ENCODE measurements at places on chromosomes 13 and 19.

- DNase-seq = no peak
These were observed 79.8 kb upstream of the TNFSF11 start for GRCh38 chr13:42494157-42494556.

GRCh38 chr13:93736909-93737308 lies 510.3 kb downstream of the GPC6 start:
- no peak for DNase-seq

- no peak for DNase-seq
These were observed 84.4 kb downstream of the GADD45B start for GRCh38 chr19:2560369-2560768.

DNA sequence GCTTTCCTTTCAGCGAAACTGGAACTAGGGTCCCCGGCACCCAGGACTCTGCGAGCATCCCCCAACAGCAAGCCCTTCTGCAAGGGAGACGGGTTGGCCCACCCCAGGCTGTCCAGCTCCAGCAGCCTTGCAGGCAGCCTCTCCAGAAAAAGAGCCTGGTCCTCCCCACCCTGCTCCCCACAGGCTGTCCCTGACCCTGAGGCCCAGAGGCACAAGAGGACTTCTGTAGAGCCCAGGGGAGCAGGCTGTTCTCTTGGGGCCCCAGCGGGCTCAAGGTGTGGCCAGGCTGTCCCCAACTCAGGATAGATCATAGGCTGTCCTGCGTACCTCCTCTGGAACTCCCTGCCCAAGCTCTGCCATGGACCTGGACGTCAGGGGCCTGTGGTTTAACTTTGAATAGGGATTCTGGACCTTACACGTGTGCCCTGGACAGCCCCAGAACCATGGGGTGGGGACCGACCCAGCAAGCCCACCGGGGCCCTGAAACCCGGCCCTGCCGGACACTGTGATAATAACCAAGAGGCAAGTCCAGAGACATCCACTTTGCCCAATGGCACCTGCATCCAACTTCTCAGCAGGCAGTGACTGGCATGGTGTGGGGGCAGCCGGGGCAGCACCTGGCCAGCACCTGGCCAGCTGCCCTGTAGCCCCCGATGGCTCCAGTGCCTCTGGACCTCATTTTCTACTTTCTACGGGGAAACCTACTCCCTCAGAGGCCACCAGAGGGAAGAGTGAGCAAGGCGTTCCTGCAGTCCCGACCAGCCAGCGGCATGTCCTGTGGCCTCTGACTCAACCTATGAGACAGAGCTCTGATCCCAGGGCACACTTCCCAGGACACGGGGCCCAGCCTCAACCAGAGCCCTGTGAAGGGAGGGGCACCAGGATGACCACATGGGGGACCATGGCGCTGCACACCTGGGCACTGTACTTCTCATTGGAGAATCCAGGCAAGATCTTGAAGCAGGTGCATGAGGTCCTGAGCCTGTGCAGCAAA lies 50.9 kb upstream of the TPM4 start:
- DNase-seq = peak; percentile 67

- no peak for DNase-seq
These were observed 859.0 kb upstream of the SPRY2 start for GRCh38 chr13:81199956-81200355.

DNA sequence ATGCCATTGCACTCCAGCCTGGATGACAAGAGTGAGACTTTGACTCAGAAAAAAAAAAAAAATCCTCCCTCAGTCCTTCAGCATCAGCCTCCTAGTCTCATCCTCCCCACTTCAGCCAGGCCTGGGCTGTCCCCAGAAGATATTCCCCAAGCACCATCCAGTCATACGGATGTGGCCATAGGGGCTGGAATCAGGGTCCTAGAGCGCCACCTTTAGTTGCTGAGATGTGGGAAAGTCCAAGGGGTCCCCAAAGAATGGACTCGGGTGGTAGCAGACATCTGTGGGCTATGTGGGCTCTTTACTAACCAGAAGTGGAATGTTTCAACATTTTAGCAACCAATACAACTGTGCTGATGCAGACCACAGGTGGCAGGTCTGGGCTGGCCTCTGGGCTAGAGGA lies 3.1 kb upstream of the TYROBP start:
- DNase-seq = no peak

DNA sequence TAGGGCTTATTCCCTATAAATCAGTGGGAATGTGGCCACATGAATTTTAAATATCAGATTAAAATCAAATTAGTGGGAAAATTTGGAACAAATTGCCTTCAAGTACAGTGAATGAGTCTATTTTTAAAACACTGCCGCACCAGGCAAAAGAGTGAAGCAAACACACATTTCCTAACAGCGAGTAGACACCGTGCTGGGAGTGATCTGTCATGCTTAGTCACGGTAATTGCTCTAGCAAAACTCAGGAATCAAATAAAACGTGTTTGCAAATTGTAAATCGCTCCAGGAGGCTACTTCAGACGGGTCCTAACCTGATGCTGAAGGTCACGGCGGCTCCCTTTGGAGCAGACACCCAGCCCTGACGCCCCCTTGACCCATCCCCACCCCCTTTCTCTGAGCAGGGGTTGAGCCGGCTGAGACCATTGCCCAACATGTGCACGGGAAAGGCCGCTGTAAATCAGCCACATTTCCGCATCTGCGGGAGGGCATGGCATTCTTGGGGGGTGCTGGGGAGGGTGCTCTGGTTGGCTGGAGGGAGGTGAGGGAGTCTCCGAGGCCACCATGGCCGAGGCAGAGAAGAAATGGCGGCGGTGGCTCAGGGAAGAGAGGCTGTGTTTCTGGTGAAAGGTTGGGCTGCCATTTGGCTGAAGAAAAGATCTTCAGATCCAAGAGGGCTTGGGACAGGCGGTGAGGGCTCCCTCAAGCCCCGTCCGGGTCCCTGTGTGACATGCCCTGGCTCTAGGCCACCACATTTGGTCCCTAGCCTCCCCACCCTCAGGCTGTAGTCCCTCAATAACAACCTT lies 8.9 kb downstream of the CEBPA start:
- DNase-seq = no peak

GRCh38 chr19:525857-526419 lies 5.6 kb upstream of the CDC34 start:
- no peak for DNase-seq

DNA sequence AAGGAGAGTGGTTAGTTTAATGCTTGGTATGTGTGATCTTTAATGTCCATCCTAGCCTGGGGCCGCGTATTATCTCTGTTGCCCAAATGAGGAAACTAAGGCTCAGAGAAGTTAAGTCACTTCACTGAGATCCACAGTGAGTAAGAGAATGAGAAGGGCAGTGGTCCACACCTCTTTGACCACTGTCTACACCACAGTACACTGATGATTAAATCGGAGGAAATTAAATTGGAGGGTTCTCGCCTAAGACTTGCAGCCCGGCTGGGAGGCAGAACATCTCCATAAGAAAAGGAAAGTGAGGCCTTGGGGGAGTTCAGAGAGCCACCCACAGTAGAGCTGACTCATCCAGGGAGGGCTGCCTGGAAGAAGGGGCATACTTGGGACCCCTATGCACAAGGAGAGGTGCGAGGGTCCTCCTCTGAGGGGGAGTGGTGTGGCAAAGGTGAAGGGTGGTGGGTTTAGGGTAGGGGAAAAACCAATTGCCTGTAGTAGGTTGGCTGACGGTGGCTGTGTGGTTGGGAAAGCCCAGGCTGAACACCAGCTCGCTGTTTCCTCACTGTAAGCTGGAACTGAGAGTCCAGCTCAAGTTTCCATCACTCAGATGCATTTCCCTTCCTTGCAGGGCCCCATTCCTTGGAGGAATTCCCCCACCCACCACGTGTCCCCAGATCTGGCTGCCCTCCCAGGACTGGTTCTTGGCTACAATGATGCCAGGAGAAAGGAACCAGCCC lies 15.0 kb upstream of the DHRS12 start:
- no peak for DNase-seq

GRCh38 chr13:75724752-75725517 lies 88.8 kb downstream of the LMO7 start:
- peak; percentile 27 for DNase-seq

DNA sequence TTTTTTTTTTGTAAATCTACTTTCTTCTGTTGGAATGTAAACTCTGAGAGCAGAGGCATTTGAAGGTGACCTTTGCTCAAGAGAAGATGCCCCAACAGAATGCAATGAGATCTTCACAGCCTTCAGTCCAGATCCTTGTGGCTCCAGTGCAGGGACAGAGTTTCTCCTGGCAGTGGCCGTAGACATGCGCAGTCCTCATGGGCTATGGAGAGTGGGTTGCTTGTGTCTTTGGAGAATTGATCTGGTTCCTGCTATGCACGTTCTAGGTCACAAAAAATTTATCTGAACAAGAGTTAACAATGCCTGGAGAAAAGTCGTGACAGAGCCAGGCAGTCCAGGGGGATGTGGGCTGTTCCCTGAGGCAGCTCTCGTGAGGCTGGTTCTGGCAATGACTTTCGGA lies 30.1 kb downstream of the TMEM255B start:
- DNase-seq = no peak

GRCh38 chr13:49371943-49372613 lies 71.8 kb downstream of the CAB39L start:
- peak; percentile 99 for DNase-seq

GRCh38 chr13:52809310-52809769 lies 39.1 kb downstream of the PCDH8 start:
- DNase-seq = peak; percentile 69

DNA sequence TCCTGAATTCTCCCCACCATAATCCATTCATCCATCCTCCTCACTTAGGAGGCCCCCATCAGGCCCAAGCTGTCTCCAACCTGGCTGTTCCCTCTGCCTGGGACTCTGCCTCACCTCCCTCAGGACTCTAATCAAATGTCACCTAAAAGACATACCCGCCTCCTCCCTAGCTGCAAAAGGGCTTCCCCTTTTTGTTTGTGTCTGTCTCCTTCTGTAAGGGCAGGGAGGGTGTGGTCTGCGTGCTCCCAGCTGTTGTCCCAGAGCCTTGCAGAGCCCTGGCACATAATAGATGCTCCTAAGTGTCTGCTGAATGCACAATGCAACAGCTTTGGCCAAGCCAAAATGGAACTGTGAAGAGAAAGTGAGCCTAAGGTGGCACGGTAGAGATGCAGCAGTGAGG lies 4.4 kb downstream of the TRIR start:
- no peak for DNase-seq

GRCh38 chr13:44305286-44305685 lies 68.3 kb upstream of the SERP2 start:
- DNase-seq = no peak

DNA sequence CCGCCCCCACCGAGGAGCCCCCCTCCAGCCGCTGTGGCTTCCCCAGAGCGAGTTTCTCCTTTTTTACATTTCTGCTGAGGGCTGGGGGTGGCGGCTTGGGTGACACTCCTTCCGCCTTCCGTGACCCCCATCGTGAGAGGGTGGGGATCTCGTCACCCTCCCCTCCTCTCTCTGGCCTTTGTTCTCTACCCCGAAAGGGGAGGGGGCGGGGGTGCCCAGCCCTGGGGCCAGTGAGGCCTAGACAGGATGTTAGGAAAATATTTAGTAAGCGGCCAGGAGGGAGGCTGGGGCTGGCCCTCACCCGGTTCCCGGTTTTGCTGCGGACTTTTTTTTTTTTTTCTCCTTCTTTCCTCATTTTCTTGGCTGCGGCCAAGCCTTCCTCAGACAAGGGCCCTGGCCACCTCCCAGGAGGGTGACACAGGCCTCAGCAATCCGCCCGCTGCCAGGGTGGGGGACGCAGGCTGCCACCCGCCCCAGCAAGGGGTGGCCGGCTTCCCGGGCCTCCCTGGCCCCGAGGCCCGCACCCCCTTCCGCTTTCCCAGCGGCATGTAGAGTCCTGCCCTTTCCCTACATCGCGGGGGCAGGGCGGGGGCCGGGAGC lies 3.9 kb downstream of the MIDN start:
- DNase-seq = peak; percentile 53

DNA sequence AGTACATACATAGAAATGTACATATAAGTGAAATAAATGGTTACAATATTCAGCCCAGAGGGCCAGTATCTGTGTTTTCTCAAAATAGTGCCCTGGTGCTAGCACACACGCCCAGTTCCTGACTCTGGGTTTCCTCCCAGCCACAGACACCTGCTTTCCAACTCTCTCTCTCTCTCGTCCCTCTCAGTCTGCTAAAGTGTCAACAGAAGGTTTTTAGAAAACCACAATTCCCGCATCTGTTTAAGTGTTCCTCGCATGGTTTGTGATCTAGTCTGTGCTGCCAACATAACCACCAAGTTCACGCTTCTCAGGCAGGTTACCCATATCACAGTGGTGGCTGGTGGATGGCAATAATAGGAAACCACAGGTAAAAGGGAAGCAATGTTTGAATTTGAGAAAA lies 17.8 kb upstream of the UPF3A start:
- no peak for DNase-seq

DNA sequence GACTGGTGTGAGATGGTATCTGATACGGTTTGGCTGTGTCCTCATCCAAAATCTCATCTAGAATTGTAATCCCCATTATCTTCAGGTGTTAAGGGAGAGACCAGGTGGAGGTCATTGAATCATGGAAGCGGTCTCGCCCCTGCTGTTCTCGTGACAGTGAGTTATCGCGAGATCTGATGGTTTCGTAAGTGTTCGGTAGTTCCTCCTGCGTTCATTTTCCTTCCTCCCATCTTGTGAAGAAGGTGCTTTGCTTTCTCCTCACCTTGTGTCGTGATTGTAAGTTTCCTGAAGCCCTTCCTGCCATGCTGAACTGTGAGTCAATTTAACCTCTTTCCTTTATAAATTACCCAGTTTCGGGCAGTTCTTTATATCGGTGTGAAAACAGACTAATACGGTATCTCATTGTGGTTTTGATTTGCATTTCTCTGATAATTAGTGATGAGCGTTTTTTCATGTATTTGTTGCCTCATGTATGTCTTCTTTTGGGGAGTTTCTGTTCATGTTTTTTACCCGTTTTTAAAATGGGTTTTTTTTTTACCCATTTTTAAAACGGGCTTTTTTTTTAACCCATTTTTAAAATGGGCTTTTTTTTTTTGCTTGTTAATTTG lies 102.8 kb upstream of the SLC10A2 start:
- DNase-seq = no peak

GRCh38 chr19:18322318-18322758 lies 538 bp downstream of the LSM4 start:
- peak; percentile 60 for DNase-seq

DNA sequence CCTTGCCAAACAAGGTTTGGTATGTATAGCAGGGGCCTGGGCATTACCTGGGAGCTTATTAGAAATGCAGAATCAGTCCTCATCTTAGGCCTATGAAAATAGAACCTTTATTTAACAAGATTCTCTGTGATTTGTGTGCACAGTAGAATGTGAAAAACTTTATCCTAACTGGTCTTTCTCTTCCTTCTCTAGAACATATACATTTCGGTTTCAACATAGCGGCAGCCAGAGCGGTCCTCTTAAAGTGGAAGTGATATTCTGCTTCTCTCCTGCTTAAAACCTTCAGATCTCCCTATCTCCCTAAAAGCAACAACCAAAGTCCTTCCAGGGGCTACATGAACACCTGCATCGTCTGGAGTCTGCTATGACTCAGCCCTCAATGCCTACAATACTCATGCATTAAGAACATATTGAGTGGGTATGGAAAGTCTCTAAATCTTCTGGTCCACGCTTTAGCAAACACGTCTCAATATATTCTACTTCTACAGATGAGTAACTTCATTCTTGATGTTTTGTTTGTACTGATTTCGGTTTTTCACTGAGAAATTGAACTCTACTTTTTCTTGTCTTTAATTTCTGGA lies 84.5 kb downstream of the SPRY2 start:
- no peak for DNase-seq
